Kidney epithelial cell (primary cell): ENCODE measurements at places on chromosomes 12 and 14.

DNA sequence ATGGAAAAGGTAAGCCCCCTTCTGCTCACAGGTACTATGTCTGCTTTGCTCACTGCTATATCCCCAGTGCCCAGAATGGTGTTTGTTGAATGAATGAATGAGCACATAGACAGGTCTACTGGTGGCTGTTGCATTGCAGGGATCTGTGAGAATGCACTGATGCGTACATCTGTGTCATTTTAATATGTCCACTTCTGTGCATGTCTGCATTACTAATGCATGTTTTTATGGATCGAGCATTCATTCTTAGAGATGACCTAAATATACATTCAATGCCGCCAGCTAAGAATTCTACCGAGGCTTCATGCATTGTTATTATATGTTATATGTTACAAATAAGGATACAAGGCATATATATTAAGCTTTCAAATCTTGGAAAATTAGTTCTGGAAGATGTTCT lies 73.8 kb downstream of the SPRING1 start:
- DNase-seq, result no peak

DNA sequence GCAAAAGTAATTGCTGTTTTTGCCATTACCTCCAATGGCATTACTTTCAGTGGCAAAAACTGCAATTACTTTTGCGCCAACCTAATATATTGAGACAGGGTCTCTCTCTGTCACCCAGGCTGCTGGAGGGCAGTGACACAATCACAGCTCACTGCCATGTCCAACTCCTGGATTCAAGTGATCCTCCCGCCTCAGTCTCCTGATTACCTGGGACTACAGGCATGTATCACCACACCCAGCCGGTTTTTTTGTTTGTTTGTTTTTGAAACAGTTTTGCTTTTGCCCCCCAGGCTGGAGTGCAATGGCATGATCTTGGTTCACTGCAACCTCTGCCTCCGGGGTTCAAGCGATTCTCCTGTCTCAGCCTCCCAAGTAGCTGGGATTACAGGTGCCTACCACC lies 15.7 kb upstream of the KDM2B start:
- no peak for DNase-seq

DNA sequence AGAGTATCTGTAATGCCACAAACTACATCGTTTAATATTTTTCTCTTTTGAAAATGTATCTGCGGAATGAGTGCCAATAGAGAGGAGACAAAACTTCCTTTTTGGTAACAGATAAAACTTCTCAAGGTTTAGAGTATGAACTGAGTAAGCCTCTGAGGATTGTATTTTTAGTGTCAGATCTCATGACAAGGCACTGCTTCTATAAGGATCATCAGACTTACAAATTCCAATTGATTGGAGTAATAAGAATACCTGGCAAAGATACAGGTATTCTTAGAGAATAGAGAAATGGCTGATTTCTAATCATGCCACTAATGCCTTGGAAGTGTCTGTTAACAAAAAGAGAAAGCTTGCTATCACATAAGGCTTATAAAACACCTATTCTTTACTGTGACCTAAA lies 45.3 kb downstream of the SLC35F4 start:
- no peak for DNase-seq

DNA sequence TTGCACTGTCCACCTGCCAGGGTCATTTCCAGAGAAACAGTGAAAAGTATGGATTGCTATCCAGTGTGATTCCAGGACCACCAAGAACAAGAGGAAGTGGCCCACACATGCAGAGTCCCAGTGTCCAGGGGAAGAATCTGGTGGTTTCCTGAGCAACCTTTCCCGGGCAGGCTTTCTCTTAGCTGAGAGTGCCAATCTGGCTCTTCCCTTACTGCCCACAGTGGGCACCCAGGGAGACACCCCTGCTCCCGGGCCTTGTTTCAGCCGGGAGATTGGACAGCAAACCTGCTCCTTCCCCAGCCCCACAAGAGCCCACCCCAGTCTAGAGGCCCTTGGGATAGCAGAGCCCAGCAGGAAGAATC lies 62.1 kb downstream of the VWF start:
- DNase-seq, result no peak

- DNase-seq, result no peak
Measured at GRCh38 chr14:100983710-100984109, 80.2 kb upstream of the RTL1 start.

DNA sequence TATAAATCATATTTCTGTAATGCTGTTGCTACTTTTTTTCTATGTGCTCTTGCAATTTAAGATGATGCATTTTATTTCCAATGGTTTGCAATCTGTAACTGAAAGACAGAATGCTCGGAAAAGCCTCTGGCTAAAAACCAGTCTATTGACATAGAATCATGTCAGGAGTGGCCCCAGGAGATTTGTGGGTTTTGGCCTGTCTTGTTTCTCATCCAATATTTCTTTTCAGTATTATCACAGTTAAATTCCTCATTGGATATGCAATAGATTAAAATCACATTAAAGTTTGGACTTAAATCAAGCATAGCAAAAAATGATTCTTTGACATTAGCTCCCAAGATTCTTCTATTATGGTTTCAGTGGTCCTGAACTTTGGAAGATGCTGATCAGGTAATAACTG lies 19.1 kb upstream of the SLC38A2 start:
- no peak for DNase-seq

DNA sequence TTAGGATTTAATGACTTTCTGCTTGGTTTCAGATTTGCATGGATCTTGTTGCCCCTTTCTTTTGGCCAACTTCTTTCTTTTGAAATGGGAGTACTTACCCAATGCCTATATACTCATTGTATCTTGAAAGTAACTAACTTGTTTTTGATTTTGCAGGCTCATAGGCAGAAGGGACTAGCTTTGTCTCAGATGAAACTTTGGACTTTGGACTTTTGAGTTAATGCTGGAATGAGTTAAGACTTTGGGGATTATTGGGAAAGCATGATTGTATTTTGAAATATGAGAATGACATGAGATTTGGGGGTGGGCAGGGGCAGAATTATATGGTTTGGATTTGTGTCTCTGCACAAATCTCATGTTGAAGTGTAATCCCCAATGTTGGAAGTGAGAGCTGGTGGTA lies 657.1 kb downstream of the TMTC2 start:
- no peak for DNase-seq

DNA sequence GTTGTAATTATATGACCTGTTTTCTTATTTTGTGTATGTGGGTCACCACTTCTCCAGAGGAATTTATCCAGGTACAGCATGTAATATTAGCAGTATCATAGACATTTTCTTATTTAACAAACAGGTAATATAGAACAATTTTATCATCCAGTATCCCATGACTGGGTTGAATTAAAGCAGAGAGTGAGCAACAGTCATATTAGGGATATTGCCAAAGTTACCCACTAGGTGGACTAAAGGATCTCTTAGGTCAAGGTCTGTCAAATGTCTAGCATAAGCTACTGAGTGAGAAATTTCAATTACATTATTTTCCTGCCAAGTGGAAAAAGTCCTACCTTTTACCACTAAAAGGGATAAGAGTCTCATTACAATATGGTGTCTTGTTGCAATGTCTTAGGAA lies 62.1 kb upstream of the TRIM9 start:
- DNase-seq, result no peak

DNA sequence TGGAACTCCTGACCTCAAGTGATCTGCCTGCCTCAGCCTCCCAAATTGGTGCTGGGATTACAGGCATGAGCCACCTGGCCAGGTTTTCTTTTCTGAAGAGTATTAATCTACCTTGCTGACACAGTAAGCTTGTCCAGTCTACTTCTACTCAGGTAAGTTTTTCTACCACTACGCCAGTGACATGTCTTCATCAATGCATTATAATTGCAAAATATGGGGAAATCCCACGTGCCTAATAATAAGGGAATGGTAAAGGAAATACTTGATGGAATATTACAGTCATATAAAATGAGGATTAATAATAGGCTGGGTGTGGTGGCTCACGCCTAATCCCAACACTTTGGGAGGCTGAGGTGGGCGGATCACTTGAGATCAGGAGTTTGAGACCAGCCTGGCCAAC lies 62.3 kb downstream of the RAB35 start:
- DNase-seq, result no peak
